ENCODE measurements at places on chromosomes 7 and 10.
A peak's percentile ranks its signal among the peaks of the same experiment; 100 is the strongest.

DNA sequence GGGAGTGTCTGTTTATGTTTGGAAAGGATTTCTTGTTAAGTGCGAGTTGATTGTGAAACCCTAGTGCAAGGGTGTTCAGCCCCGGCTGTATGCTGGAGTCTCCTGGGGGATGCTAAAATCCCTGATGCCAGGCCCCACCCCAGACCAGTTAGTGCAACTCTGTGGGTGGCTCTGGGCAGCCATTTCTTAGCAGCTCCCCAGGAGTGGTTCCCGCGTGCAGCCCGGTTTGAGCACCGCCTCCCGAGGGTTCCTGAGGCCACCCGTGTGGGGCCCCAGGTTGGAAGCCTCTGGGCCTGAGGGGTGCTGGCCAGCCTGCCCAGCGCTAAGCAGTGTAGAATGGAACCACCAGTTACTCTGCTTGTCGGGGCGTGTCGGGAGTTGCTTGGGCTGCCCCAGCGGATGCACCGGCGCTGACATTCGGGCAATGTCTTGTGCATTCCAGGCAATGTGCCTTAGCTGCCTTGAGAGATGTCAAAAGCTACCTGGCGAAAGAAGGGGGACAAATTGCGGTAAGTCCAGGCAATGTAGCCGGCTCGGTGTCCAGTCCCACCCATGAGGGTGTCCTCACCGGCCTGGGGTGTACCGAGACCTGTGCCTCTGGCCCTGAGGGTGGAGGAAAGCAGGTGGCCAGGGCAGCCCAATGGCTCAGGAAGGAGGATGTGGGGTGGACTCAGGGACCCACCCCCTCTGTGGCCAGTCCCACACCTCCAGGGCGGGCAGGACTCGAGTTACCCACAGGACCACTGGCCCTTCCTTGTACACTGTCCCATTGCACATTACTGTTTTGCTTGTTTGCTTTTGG is 13.2 kb downstream of the PFKFB3 start:
- no peak for DNase-seq

- no peak for DNase-seq
These were observed 18.1 kb downstream of the GARS1 start for GRCh38 chr7:30612658-30613265.

DNA sequence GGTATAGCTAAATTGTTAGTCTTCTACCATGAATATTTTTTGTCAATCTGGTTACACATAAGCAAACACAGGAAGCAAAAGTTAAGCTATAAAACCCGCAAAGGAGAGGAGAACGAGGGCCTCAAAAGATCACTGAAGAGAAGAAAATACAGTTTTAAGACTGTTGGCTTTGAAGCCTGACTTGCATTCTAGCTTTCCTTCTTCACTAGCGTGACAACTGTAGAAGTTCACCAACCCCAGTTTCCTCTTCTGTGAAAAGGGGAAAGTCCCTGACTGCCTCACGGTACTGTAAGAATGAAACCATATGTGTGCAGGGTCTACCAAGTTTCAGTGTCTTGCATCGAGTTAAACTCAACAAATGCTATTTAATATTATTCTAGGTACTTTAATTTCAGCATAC is 7.5 kb upstream of the LRRN3 start:
- DNase-seq: no peak

DNA sequence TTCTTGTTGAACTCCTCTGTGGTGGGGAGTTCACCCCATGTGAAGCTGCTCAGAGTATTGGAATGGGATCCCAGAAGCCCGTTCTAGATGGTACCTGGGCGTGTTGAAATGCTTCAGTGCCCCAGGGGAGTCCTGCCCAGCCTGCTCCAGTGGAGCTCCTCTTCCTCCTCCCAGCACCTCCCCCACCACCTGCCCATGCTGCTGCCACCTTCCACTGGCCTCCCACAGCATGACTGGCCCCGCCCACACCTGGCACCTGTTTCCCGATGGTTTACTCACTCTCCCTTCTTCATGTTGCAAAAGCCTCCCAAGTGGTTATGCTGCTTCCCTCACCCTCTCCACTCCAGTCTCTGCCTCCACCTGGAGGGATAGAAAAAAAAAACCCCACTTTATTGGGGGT is 32.2 kb upstream of the PCBD1 start:
- DNase-seq: no peak

DNA sequence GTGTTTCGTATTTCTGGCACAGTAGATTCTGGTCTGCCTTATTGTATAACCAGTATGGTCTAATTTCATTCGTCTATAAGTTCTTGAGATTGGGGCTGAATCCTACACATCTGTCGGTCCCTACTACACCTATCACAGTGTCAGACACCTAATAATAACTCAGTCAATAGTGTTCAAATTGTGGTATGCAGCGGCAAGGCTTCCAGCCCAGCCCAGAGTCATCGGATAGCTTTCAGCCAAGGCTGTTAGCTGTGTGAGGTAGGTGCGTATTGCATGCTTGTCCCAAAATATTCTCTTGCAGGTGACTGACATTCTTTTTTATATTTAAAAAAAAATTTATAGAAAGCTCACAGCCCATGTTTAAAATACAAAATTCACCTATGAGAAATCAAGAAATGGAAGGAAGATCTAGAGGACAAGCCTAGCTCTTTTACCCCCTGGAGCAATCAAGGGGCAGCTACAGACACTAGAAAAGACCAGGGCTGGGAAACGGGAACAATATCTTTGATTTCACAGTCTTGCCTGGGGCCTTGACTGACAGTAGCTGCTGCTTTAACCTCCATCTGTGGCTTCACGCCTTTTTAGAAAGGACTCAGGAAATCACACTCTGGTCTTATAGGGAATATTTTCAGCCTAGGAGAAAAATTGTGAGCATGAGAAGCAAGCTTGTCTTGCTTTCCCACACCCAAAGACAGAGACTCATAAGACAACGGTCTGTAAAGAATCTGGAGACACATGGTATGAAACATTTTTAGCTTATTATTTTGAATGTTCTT is 9.5 kb upstream of the ASB4 start:
- no peak for DNase-seq

DNA sequence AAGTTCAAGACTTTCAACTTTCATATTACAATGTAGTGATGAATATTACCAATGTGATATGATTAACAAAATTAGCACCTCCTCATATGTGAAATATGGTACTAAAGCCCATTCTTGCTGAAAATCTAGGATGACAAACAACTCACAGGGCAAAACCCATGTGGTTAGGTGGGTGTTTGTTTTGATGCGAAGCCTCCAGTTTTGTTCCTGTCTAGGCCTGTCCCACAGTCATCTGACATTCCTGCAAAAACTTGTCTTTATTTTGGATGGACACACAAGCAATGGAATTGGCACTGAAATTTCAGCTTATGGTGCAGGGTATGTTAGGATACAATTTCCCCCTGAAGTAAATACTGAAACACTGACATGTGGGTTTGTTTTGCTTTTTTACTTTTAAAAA is 95.3 kb downstream of the PARD3 start:
- DNase-seq: no peak

DNA sequence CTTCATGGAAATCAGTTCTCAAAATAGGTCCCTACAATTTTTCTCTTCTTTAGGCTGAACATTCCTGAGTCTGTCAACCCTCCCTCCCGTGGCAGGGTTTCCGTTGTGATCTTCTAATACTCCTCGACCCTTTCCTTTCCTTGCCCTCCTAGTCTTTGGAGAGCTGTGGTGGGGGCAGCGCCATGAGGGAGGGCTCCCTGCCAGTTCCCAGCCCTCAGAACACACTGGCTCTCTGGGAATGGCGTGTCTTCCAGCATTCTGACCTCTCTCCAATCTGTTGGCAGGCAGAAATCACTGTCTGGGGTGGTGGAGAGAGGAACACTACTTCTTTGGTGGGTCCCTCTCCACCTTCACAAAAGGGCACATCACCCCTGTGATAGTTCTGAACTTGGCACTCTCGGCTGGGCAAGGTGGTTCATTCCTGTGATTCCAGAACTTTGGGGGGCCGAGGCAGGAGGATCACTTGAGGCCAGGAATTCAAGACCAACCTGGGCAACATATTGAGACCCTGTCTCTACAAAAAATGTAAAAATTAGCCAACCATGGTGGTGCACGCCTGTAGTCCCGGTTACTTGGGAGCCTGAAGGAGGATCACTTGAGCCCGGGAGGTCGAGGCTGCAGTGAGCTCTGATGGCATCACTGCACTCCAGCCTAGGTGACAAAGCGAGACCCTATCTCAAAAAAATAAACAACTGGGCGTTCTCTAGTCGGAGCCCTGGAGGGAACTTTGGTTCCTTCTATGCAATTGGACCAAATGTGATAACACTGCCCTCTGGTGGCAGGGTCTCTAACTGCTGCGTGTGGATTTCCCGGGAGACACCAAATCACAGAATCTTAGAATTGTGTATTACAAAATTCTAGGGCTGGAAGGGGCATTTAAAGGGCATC is 13.1 kb upstream of the ARPC1A start:
- DNase-seq: peak; percentile 30

- DNase-seq: peak; percentile 50
These were observed 316.5 kb downstream of the ADARB2 start for GRCh38 chr10:1420661-1421362.

GRCh38 chr10:48400129-48400849 is 93.8 kb downstream of the MAPK8 start:
- peak; percentile 35 for DNase-seq

DNA sequence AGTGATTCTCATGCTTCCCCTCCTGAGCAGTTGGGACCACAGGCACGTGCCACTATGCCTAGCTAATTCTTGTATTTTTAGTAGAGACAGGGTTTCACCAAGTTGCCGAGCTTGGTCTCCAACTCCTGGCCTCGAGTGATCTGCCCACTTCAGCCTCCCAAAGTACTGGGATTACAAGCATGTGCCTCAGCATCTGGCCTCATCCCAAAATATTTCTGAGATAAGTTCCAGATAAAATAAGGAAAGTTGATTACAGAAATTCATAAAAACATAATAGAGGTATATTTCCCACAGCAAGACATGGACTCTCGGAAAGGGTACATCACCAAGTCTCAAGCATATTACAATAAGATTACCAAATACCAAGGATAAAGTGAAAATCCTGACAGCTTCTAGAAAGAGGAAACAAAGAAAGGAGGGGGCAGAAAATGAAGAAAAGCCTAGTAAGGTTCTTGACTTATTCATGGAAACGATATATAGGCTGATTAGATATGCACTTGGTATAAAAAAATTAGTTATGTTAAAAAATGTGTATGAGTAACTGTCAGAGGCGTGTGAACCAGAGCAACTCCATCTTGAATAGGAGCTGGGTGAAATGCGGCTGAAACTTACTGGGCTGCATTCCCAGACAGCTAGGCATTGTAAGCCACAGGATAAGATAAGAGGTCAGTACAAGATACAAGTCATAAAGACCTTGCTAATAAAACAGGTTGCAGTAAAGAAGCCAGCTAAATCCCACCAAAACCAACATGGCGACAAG is 35.0 kb downstream of the IQUB start:
- DNase-seq: no peak

GRCh38 chr7:141276031-141276430 is 202.2 kb downstream of the TMEM178B start:
- DNase-seq: no peak

GRCh38 chr7:100509231-100509630 is 25.5 kb downstream of the NYAP1 start:
- no peak for DNase-seq

DNA sequence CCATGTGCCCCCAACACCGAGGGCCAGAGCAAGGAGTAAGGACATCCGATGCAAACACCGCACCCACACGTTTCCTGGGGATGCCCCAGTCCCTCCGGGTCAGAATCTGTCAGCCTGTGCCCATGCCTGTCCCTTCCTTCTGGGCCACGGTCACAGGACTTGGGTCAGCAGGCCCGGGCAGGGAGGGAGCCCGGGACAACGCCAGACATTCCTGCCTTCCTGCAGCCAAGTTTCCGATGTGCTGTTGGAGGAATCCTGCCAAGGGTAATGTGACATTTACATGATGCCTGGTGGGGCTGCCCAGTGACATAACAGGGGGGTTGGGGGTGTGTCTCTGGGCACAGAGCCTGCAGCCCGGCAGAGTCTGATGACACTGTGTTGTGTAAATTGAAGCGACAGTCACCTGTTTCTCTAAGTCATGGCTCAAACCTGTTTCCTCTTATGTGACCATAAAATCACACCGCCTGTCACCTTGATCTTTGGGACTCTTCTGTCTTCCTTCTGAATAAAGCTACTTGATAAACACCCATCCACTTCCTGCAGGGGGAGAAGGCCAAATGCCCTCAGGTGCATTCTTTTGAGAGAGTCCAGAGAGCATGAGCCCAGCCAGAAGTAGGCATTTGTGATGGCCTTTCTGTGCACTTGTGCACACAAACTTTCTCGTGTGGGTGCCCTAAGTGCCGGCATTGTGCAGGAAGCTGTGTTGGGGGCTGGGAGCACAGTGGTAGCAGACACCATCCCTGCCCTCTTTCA is 175.3 kb upstream of the RHEB start:
- no peak for DNase-seq

GRCh38 chr10:13872411-13872810 is 285.6 kb downstream of the PRPF18 start:
- no peak for DNase-seq

DNA sequence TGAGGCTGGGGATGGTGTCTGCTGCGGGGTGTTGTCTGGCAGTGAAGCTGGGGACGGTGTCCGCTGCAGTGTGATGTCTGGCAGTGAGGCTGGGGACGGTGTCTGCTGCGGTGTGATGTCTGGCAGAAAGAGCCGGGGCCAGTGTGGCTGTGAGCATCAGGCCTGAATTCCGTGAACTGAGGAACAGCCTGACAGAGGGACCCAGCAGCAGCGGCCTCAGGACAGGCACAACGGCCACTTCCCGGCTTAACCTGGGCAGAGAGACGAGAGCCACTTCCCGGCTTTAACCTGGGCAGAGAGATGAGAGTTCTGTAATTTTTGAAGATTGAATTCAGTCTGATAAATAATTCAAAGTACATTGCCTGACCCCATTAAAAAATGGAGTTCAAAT is 321.2 kb downstream of the PTPRN2 start:
- no peak for DNase-seq

- DNase-seq: peak; percentile 64
These were observed 3.2 kb downstream of the MAFK start for GRCh38 chr7:1533547-1534329.

- DNase-seq: no peak
These were observed 22.1 kb upstream of the ZC3HAV1 start for GRCh38 chr7:139131601-139132041.

- DNase-seq: no peak
These were observed 5.1 kb upstream of the BAZ1B start for GRCh38 chr7:73526896-73527821.

- DNase-seq: peak; percentile 15
These were observed 120.7 kb downstream of the DYNC2I1 start for GRCh38 chr7:158976849-158977593.

- no peak for DNase-seq
These were observed 401.9 kb downstream of the SORCS3 start for GRCh38 chr10:105042906-105043552.

GRCh38 chr10:124648131-124648475 is 96.1 kb downstream of the FAM53B start:
- no peak for DNase-seq

- DNase-seq: peak; percentile 3
These were observed 23.6 kb upstream of the PRSS37 start for GRCh38 chr7:141864765-141865447.

DNA sequence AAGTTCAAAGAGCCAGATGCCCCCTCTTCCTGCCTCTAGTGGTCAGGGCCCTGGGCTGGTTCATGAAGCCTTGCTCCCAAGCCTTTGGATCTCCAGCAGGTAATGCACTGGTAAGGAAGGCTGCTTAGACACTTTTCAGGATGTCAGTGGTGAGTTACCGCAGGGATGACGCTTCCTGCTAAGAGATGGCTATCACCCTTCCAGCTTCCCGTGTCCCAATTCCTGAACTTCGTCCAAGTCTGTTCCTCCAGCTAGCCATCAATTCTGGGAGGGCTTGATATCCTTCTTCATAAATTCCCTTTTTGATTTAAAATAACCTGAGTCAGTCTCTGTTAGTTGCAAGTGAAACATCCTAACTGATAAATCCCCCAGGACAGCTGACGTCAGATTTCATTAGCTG is 221.2 kb downstream of the PLXNA4 start:
- no peak for DNase-seq

Data from kidney glomerular epithelial cell (primary cell).